ENCODE measurements at places on chromosomes 2 and 18.

GRCh38 chr2:203886661-203887151 is 19.1 kb downstream of the CTLA4 start:
- no peak for DNase-seq

DNA sequence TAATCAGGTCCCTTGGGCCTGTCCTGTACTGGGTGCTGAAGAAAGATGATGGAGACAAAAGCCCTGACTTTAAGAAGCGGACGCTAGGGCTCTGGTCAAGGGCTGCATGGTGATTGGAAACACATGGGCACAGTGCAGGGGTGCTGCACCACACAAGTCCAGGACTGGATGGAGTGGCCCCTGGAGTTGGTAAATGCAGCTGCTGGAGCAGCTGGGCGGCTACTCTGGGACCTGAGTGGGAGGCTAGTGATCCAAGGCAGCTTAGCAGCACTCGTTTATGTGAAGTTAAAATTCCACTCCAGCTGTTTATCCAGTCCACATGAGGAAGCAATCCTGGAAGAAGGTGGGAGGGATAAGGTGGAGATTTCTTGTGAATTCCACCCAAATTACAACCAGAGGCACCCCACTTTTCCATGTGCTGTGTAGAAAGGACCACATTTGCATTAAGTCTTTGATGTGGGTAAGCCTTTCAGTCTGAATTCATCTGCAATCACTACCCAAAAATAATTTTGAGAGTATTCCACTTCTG is 24.9 kb downstream of the MERTK start:
- no peak for DNase-seq

GRCh38 chr2:218262631-218263586 is 2.1 kb downstream of the GPBAR1 start:
- no peak for DNase-seq

DNA sequence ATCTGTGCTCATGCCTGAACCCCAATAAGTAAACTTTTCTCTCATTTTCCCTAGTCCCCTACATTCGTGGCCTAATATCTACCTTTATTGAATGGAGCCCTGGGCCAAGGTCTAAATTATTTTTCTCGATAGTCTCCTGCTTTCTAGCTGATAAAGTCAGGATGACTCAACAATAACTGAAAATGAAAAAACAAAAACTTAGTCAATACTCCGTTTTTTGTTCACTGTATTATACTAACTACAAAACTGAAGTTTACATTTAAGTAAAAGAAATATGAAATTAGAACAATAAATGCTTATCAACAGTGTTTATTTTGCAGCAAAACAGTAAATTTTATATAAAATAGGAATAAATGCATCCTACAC is 32.2 kb downstream of the AOX1 start:
- no peak for DNase-seq

GRCh38 chr2:124315221-124315880 is 290.3 kb downstream of the CNTNAP5 start:
- DNase-seq: no peak

DNA sequence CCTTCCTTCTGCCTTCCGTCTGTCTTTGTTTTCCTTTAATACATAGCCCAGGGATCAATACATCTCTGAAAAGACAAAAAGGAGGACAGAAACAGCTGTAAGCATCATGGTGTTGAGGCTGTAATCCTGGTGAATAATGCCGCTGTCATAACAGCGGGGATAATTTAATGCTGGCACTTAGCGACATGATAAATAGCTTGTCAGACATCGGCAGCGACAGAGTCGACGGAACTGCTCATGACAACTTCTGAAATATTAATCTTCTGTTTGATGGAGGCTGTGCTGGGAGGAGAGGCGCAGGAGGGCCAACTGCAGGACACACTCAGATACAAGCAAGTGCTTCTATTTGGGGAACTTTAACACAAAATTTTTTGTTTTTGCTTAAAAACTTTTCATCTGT is 602.2 kb downstream of the GALR1 start:
- no peak for DNase-seq

- no peak for DNase-seq
Observed at GRCh38 chr2:168722592-168722991, 79.8 kb upstream of the NOSTRIN start.

- DNase-seq: no peak
Observed at GRCh38 chr2:26395394-26395793, 6.3 kb upstream of the DRC1 start.
